ENCODE measurements at places on chromosomes 5 and 9.

DNA sequence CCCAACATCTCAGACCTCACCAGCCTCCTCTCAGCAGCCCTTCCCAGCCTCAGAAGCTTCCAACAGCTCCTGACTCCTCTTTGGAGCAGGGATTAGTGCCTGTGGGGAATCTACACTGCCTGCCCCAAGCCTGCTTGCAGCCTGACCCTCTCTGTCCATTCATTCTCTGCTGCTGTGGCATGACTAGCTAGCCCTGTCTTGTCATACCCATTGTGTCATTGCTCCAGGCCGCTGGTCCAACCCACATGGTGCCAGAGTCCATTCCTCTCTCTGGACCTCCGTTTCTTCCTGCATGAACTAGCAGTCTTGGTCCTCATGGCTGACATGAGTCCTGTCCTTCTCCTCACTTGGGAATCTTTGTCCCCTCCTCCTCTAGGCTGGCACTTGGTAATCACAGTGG is 12.8 kb upstream of the RXRA start:
- DNase-seq: no peak

DNA sequence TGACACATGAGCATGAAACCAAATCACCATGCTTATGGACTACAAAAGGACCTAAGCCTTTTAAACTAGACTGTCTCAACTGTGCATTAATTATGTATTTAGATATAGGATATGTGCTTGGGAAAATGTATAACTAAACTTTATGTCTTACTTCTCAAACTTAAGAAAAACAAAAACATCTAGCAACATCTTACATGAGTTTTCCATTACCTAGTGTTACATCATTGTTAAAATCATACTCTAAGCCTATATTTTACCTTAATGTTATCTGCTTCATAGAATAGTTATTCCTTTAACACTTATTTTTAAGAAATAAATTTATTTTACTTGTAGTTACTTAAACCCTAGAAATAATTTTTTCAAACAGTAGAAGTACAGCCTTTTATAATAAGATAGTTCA is 24.0 kb downstream of the NME5 start:
- no peak for DNase-seq

- no peak for DNase-seq
Measured at GRCh38 chr5:124880903-124881697, 134.7 kb upstream of the ZNF608 start.

DNA sequence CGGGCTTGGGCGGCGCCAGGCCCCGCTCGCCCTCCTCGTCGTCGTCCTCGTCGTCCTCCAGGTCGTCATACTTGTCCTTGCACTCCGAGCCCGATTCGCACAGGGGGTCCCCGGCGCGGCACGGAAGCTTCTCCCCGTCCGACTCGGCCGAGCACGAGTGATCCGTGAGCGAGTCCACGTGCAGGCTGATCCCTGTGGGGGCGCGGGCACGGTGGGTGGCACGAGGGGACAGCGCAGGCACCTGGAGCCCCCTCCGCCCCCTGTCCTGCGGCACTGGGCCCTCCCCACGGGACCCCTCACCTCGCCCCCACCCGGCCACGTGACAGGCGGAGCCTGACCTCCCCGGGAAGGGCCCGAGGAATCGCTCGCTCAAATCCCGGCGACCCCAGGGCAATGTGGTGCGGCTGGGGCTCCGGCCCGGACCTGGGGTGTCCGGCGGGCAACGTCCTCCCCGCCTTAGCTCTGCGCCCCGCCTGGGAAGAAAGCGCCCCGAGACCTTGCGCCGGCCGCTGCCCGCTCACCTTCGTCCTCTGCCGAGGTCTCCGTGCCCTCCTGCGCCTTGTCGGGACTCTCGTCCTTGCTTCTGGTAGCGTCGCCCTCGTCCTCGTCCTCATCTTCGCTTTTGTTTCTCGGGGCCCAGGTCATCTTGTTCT is 2.5 kb downstream of the IRX2 start:
- DNase-seq: no peak

GRCh38 chr9:7176561-7176960 is 418.8 kb downstream of the KDM4C start:
- no peak for DNase-seq

DNA sequence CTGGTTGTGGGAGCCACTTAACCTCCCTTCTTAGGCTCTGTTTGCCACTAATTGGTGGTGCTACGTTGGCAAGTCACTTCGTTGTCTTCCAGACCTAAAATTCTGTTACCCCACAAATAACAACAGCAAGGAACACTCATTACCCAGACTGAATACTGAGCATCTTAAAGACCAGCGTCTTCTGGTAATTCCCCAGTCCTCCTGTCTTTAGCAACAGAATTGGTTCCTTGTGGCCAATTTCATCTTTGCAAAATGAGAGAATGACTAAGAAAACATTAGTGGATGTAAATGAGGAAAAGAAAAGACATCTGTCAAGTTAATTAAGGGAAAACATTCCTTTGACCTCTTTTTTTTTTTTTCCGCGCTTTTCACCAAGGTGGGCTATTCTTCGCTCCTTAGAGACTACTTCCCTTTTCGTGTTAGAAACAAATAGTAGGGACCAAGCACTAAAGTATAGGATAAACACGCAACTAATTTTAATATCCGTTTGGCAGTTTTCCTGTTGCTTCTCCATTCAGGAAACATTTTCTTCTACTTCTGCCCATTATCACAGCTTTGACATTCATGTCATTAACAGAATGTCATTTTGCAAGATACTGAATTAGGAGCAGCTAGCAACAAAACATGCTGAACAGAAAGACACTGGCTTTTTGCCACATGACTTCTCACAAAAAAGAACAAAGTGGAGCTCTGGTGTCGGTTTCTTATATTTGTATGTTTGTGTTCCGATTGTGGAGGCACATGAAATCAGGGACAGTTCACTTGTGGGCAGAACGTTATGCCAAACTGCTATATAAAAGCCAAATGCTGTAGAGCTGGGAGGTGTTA is 154.2 kb downstream of the CD180 start:
- no peak for DNase-seq

GRCh38 chr5:141867139-141867538 is 11.1 kb downstream of the PCDH1 start:
- DNase-seq: no peak

- no peak for DNase-seq
Measured at GRCh38 chr9:115164511-115164974, 46.6 kb upstream of the TNC start.

All from fibroblast of the conjunctiva (primary cell).